ENCODE measurements at places on chromosomes 6 and 20. TPM values are rescaled to one million over a fixed set of nuclear protein-coding genes. Genes with fewer than 3 reads are reported as not detected.

Gene WFDC5
- polyA plus RNA-seq = not detected

Gene SUMO4
- polyA plus RNA-seq = not detected

Gene HLA-DMA
- 60.4 TPM for polyA plus RNA-seq

Gene OOEP
- polyA plus RNA-seq = 0.18 TPM

Gene PAX1
- not detected for polyA plus RNA-seq

Gene COL11A2
- 0.67 TPM for polyA plus RNA-seq

Gene NRN1
- 13.2 TPM for polyA plus RNA-seq

Gene PTK7
- polyA plus RNA-seq = 36.5 TPM

Gene ADGB
- polyA plus RNA-seq = under 0.01 TPM

Gene PIM1
- 62.8 TPM for polyA plus RNA-seq

Gene CRYBG1
- 13.2 TPM for polyA plus RNA-seq

Gene CALHM5
- polyA plus RNA-seq = 0.66 TPM

Gene SLC32A1
- not detected for polyA plus RNA-seq

Gene BHLHE23
- polyA plus RNA-seq = not detected

Gene C2
- 29.6 TPM for polyA plus RNA-seq

Gene FOXQ1
- 1.3 TPM for polyA plus RNA-seq
